ENCODE measurements at places on chromosomes 7 and 10.
A peak's percentile ranks its signal among the peaks of the same experiment; 100 is the strongest.

GRCh38 chr10:86091216-86091615 lies 275.4 kb downstream of the GRID1 start:
- DNase-seq = no peak

- DNase-seq = no peak
These were observed at the start of gene THSD7A for GRCh38 chr7:11831736-11832495. TSS of gene THSD7A (minus strand) at chr7:11832198. CDS start at chr7:11831946, 252 bp downstream.

DNA sequence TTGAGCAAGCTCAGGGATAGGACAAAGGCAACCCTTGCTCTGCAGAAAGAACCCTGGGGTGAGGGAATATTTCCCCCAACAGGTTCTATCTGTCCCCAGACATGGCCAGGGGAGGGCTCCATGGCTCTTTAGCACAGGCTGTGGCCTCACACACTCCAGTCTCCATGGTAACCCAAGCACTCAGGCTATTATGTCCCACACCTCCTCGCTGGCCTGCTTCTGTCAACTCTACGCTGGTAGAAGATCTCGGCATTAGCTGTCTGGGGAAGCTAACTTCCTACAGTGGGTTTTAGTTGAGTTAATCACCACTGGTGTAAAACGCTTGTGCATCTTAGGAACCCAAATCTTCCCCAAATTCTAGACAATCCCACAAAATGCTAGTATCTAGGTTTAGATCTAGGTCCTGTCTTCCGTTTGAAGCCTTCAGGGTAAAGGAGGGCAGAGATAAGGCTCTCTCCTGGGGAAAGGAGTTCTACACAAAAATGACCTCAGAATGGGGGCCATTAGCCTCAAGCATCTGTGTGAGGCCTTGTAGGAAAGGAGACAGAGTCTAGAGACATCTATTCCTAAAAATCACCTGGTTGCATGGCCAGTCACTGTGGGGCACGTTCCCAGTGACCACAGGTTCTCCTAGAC lies 36.7 kb upstream of the SLIT1 start:
- no peak for DNase-seq

- DNase-seq = no peak
These were observed 12.7 kb downstream of the SCIN start for GRCh38 chr7:12583176-12583575.

- peak; percentile 76 for DNase-seq
These were observed 33.4 kb downstream of the XPNPEP1 start for GRCh38 chr10:109889867-109890266.

- DNase-seq = no peak
These were observed 318.1 kb downstream of the RPS24 start for GRCh38 chr10:78351809-78352208.

- no peak for DNase-seq
These were observed 152.9 kb upstream of the CSTF2T start for GRCh38 chr10:51852297-51852696.

DNA sequence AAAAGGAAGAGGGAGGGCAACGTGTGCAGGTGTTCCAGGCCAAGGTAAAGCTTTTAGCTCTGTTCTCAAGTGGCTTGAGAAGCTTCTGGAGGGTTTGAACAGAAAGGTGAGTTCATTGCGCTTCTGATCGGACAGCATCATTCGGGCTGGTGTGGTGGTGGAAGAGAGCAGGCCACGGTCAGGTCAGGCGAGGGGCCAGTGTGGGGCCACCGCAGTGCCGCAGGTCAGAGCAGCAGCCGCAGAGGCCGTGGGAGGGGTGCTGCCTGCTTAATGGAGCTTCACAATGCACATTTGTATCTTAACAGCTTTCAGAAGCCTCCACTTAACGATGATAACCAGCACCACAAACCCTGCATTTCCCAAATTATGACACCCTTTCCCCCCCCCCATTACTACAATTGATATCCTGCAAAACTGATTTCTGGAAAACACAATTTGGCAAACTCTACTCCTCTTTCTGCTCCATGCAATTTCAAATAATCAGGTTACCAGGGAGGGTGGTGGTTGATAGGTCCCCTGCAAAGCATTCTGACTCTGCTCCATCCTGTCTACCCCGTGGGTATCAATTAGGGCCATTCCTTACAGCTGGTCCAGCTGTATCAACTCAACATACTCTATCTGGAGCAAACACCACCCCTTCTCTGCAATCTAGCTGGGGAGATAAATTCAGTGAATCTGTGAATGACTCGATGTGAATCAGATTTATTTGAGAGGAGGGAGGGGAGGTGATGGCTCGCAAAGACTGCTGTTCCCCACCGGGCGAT lies 162.9 kb downstream of the ACTR3B start:
- DNase-seq = no peak

DNA sequence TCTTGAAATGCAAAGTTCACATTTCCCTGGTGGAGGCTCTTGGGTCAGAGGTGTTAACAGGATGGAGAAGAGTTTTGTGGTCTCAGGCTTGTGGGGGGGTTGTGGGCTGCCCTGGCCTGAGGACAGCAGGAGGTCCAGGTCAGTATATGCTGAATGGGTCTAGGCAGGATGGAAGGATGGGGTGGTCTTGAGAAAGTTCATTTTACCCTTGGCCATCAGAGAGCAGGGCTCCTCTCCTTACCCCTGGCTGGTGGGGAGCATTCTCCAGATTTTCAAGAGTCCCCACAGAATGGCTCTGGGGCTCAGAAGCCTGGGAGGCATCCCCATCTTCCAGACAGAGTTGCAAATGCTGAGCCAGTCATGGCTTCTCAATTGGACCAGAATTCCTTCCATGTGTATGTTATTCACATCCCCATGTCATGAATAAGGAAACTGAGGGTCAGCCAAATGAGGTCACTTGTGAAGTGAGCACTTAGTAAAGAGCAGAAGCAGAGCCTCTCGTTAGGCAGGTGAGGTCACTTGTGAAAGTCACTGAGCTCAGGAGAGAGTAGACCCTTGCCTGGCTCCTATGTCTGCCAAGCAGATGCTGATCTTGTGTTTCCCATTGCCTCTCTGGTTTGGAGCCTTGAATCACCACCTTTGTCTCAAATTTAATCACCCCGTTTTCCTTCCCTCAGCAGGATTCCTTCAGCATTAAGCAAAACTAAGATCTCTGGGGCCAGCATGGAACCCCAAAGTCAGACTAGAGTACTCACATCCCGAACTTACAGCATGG lies 33.0 kb downstream of the MBL2 start:
- no peak for DNase-seq

GRCh38 chr10:88461426-88461825 lies 121.7 kb downstream of the RNLS start:
- no peak for DNase-seq

- DNase-seq = no peak
These were observed 24.6 kb downstream of the GLRX3 start for GRCh38 chr10:130160775-130161174.

DNA sequence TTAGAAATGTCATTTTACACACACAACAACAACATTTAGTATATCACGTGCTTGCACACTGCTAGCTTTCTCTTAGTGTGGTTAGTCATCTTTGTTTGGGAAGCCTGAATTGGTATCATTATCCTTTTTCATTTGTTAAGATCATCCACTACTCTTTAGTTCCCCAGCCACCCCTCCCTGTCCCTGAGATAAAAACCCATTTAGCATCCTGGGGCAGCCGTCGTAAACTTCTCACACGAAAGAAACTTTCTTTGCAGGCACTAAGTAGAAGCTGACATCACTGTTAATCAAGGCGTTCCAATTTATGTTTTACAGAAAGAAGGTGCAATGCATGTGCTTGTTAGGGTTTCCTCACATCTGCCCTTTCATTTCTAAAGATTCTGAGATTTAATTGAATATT lies 475.1 kb upstream of the FZD8 start:
- DNase-seq = no peak

DNA sequence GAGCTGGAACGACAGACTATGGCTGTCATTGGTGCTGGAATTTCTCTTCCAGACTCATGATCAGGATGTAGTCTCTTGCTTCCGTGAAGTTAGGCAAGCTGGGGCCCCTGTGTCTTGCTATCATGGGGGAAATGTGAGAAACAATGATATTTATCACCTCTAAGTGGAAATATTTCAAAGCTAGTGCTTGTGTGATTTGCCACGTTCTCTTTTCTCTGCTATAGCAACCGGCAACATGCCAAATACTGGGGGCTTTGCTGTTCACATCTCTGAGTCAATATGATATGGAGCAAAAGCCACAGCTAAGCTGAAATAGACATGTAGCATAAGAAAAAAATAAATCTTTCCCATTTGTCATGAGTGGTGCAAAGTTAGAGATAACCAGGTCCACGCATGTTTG lies 668.2 kb upstream of the IGFBP3 start:
- no peak for DNase-seq

DNA sequence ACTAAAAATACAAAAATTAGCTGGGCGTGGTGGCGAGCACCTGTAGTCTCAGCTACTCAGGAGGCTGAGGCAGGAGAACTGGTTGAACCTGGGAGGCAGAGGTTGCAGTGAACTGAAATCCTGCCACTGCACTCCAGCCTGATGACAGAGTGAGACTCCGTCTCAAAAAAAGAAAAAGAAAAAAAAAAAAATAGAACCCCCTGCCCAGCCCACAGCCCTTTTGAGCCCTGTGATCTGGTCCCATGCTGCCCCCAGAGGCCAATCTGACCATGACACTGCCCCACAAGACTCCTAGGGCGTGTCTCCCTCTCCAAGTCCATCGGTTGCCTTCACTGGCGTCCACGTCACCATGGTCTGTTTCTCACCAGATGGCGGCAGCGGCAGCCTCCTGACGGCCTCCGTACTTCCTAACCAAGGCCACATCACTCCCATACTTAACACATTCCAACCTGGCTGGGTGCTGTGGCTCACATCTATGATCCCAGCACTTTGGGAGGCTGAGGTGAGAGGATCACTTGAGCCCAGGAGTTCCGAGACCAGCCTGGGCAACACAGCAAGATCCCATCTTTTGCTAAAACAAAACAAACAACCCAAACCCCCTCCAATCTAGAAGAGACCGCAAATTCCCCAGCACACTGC lies 18.0 kb downstream of the STX1A start:
- no peak for DNase-seq

DNA sequence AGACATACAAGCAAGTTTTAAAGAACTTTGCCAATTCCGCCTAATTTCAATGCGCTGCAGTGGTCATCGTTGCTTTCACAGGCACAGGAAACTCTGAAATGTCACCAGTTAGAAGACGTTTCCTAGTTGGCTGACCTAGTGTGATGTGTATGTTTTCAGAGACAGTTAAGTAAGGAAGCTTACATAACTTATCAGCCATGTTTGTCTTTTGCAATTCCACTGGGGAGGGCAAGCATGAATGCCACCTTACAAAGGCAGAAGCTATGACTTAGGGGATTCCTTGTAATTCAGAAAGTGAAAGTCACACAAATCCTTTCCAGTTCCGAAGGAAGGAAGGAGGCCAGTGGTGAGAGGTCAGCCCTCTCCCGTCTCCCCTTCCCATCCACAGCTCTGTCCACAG lies 15.0 kb upstream of the NPS start:
- no peak for DNase-seq

- DNase-seq = peak; percentile 26
These were observed 43.7 kb downstream of the HIF1AN start for GRCh38 chr10:100579261-100580090.

- DNase-seq = no peak
These were observed 67.8 kb downstream of the EMX2 start for GRCh38 chr10:117610321-117610720.

DNA sequence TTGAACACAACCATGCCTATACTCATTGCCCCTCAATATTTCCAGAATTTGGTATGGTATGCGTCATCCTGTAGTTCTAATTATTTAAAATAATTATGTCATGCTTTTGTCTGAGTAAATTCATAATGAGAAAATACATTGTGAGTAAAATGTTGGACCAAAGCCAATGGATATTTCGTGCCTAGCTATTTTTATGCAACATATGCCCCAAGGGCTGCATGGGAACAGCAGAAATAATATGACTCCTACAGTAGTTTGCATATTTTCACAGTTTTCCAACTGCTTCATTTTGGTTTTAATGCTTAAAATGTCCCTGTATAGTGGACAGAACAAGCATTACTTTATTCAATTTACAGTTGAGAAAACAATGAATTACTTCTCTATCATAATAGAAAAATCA lies 1115.6 kb upstream of the GHITM start:
- no peak for DNase-seq

- peak; percentile 86 for DNase-seq
These were observed 10.8 kb upstream of the HOXA2 start for GRCh38 chr7:27112955-27113949.

Data from RCC 7860 (cell line).